ENCODE measurements at places on chromosomes 1 and 21.
A peak's percentile ranks its signal among the peaks of the same experiment; 100 is the strongest.

- DNase-seq = peak; percentile 7
Observed at GRCh38 chr1:63674238-63674864, 81.1 kb downstream of the PGM1 start.

DNA sequence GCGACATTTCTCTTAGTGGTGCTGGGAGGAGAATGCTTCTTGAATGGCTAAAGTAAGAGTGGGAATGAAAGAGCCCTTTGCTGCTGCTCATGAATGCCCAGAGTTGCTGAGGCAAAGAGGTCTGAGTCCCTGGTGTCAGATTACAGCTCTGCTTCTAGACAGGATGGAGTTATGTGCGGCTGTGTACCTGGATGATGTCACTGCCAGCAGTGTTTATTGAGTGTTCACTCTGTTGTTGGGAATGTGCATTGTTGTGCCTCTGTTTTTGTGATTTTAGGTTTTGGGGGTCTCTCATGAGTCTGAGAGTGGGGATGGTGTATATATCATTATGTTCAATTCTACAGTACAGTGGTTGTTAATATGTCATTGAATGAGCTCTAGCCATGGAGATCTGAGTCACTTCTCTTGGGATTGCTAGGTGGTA, 2.7 kb downstream of the CDC14A start:
- peak; percentile 85 for DNase-seq

DNA sequence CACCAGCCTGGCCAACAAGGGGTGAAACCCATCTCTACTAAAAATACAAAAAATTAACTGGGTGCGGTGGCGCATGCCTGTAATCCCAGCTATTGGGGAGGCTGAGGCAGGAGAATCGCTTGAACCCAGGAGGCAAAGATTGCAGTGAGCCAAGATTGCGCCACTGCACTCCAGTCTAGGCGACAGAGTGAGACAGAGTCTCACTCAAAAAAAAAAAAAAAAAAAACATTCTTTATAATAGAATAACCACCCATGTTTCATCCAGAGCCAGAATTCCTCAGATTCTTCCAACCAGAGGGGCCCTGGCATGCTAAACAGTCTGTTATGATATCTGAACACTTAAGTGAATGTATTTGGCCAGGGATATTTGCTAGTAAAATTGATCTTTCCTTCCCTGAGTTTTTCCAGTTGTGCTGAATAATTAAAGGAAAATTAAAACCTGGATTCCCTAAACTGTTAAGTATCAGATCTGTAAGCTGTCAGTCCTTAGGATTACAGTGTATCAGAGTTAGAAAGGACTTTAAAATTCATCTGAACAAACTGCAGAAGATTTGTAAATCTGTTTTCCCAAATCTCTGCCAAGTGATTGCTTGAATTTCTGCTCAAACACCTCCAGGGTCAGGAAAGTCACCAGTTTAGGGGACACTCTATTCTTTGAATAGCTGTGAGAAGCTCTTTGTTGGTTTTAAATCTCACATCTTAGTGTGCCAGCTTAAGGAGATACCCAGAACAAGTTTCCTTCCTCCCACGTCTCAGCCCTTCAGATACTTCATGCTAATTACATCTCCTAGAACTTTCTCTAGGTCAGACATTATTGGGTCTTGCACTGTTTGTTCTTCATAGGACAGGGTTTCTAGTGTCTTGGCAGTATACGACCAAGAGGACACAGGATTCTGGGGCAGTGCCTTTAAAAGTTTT, 84.6 kb upstream of the BMP8A start:
- DNase-seq = no peak

- DNase-seq = peak; percentile 84
Observed at GRCh38 chr1:27342778-27343638, 1.2 kb downstream of the SYTL1 start.

DNA sequence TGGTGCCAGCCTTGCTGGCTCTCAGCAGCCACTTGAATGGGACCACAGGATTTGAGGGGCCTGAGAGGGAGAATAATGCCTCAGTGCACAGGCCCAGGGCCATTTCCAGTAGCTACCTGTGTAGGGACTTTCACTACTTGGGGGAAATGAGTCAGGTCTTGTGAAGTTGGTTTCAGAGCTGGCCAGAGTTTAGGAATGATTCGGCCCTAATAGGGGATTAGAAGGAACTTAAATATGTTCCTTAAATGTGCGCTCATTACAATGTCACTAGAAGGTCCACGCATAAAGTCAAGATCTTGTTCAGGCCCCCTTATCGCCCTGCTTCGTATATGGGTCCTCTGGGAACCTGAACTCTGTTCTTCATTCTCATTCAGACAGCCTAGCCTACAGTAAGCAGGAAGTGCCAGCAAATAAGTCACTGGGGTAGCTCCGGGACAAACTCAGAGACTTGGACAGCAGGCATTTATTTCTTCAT, 5.6 kb upstream of the AKR1A1 start:
- DNase-seq = no peak

GRCh38 chr1:208029381-208030287, 118.7 kb upstream of the CD34 start:
- DNase-seq = no peak

DNA sequence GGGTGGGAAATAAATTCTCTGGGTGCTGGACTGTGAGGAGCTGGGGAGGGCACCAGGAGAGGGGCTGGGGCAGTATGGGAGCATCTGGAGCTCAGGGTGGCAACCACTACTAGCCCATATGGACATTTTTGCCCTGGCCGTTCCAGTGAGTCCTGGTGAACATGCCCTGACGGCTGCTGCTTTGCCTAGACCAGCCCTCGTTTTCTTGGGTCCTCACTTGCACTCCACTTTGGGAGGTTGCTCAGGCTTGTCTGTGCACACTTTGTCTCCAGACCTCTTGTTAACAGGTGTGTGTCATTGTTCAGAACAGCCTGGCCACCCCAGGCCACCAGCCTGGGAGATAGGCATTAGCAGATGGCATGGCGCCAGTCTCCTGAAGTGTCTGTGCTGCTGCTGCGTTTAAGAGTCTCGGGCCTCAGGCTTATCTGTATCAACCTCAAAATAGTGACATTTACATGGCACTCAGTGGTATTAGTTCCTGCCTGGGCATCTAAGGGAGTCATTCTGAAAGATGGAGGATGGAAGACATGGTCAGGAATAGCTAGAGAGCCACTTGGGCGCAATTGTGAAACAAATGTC, 190.5 kb downstream of the PTPRU start:
- DNase-seq = peak; percentile 98

GRCh38 chr1:209490013-209490412, 93.5 kb upstream of the CAMK1G start:
- peak; percentile 18 for DNase-seq

GRCh38 chr1:245578771-245579170, 424.0 kb downstream of the KIF26B start:
- DNase-seq = no peak

GRCh38 chr1:63148825-63149645, 173.3 kb upstream of the FOXD3 start:
- DNase-seq = peak; percentile 61

DNA sequence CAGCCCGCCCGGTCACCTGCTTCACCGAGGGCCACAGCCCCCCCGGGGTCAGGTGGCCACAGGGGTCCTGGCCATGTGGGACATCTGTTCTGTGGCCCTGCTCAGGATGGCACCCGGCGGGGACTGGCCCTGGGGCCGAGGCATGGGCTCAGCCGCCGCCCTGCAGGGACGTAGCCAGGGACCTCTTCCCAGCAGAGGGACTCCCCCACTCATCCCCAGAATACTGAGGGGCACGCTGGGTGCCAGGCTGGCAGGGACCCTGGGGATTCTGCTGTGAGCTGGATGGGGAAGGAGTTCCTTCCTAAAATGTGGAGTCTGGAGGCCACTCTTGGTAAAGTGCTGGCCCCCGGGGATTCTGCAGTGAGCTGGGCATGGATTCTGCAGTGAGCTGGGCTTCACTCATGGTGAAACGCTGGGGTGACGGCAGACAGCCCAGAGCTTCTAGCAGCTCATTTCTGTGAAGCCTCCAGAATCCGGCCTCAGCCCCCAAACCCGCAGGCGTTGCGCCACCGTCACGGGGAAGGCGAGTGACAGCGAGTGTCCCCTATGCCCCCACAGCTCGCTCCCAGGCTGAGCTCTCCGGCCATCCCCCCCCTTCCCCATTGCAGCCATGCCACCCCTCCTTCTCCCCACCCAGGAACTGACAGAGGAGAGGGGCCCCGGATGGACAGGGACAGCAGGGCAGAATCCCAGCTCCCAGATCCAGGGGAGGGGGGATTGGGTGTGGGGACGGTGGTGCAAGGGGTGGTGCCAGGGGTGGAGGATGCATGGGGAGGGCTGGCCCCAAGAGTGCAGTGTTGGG, 1.4 kb downstream of the ITGB2 start:
- no peak for DNase-seq

GRCh38 chr1:174912264-174912663, 87.5 kb upstream of the CACYBP start:
- no peak for DNase-seq

- DNase-seq = no peak
Observed at GRCh38 chr21:14530592-14530991, 15.5 kb downstream of the SAMSN1 start.

DNA sequence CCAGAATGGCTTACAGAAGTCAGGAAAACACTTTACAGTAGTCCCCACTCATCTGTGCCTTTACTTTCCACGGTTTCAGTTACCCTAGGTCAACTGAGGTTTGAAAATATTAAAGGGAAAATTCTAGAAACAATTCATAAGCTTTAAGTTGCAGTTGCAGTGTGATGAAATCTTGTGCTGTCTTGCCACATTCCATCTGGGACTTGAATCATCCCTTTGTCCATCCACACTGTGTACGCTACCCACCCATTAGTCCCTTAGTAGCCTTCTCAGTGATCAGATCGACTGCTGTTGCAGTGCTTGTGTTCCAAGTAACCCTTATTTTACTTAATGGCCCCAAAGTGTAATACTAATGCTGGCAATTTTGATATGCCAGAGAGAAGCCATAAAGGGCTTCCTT, 30.5 kb downstream of the ZCCHC17 start:
- DNase-seq = no peak

DNA sequence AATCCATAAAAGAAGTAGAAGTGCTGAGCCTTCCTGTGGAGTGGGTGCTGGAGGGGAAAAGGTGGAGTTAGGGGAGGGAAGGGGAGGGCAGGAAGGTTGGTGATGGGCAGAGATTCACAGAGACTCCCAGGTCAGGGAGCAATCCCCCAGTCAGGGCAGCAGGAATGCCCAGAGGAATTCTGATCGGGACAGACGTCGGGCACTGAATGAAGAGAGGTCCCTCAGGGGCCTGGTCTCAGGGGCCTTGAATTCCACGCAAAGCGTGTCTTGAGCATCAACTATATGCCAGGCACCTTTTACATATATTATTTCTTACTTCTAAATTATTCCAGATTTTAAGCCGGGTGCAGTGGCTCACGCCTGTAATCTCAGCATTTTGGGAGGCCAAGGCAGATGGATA, 7.2 kb upstream of the PADI1 start:
- no peak for DNase-seq

GRCh38 chr1:155073377-155074242, 5.0 kb upstream of the EFNA3 start:
- no peak for DNase-seq

- no peak for DNase-seq
Observed at GRCh38 chr1:9079988-9080704, 10.7 kb upstream of the SLC2A5 start.

DNA sequence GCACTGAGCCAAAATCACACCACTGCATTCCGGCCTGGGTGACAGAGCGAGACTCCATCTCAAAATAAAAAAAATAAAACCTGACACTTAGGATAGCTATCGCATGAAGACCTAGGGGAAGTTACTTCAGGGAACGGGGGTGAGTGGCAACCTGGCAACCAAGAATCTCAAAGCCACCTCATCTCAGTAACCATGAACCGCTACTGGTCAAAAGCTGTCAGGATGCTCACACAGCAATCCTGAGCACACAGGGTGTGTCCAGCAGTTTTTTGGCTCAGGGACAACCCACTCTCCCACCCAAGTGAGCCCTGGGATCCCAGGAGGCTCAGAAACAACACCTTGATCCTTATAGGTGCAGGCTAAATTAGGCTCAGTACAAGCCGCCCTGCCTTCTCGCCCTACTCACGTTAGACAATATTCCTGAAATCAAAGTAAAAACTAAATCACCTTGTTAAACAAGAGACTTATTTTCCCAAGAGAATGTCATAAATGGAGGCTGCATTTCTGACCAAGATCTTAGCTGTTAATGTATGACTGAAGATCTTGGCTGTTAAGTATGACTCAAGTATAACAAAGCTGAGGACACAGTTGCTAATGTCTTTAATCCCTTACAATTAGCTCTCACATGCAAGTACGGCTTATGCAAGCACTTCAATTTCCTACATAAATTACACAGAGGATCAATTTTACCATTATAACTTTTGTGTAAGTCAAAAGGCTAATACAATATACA, 48.3 kb upstream of the NADK start:
- DNase-seq = no peak

DNA sequence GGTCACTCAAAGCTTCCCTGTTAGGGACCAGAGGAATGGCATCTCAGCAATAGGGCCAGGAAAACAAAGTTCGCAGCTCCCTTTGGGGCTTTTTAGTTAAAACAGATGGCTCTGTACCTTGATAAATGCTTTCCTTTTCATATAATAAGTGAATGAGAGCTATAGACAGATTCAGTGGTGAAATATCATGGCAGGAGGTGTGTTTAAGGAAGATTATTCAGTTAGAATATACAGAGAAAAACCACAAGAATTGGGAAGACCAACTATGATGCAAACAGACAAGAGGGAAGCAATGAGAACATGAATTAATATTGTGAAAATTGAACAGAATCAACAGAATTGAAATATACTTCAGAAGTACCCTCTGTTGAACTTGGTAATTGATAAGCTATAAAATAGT, 379.4 kb downstream of the PLPP3 start:
- DNase-seq = no peak

DNA sequence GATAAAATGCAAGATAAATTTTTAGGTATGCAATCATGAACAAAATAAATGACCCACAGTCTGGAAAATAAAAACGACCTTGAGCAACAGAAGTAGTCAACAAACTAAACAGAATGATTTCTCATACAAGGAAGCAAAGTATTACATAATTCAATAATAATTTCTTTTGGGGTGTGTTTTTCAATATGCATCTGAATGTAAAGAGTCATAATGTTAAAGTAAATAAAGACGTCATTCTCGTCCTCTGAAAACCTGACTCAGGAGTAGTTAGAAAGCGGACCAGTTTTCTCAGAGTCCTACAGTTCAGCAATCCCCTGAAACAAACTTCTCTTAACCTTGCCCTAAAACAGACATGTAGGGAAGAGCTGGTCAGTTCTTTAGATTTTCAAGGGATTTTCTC, 18.6 kb downstream of the CDC42BPA start:
- DNase-seq = no peak

DNA sequence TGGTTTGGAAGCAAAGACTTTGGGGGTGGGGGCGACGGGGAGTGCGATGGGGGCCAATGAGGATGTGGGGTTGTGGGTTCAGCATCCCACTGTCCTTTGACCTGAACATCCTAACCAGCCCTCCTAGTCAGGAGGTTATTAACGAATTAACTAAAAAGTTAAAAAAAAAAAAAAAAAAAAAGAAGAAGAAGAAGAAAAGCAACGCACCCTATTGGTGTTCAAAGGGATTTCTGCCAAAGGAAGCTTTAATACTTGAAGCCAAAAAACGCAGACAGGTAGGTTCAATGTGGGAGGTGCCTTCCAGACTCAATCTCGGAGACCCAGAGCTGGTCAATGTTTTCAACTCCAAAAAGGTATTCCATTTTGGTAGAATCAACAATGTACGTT, 2.2 kb downstream of the CLIC6 start:
- DNase-seq = no peak

- no peak for DNase-seq
Observed at GRCh38 chr1:231933711-231934626, 307.4 kb downstream of the DISC1 start.

Data from NCI-H1105 treated with DMSO at 0.1 percent for 48 hours (cell line).